ENCODE measurements at places on chromosomes 6 and 20. TPM values are rescaled to one million over a fixed set of nuclear protein-coding genes. Genes with fewer than 3 reads are reported as not detected.
A peak's percentile ranks its signal among the peaks of the same experiment; 100 is the strongest.

DNA sequence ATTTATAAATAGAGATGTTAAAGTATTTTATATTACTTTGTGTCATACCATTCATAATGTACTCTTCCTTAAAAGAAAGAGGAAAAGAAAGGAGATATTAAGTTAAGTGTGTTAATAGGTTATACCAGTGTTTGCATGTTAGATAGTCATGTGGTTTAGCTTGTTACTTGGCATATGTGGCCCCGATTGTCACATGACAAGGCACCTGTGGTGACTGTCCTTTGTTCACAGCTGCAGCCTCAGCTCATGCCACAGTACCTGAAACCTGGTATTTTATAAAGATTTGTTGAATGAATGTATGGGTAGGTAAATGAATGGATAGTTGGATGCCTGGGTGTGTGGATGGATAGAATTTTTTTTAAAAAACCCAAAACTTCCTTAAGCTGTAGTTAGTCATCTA lies 306.1 kb upstream of the FLRT3 start:
- DNase-seq = no peak

- no peak for DNase-seq
Measured at GRCh38 chr6:30348957-30349356, 4.0 kb downstream of the RPP21 start.

- DNase-seq = peak; percentile 47
Measured at GRCh38 chr6:34243131-34243771, 5.6 kb downstream of the SMIM29 start.

Gene COL10A1
- total RNA-seq = not detected

DNA sequence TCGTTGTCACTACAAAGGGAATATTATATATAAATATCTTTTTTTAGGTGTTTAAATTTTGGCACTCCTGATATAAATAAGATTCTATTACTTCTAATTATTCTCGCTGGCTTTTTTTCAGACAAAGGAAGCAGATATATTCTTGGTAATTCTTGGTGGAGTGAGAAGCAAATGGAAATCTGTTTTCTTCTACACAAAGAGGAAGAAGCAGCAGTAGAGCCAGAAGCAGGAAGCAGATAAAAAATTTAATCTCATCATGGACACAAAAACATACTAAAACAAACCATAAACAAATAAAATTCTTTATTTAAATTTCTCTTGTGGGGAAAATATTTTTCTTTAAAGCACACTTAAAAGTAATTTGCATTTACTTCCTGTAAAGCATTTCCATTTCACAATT lies 3.7 kb upstream of the KIAA0319 start:
- no peak for DNase-seq

DNA sequence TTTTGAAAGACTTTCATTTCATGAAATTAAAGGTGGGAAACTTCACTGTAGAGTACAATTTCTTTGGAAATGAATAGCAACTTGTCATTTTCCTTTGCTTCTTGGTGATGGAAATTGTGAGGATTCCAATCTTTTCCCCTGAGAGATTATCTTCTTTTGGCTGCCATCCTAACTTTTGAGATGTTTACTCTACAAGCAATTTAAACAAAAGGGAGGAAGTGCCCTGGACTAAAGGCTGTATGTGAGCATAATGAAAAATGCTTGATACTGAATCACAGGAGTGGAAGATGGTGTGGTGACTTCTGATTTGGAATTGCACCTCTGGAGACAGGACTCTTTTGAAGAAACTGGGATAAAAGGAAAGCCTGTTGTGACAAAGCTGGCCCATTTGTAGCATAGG lies 43.1 kb upstream of the JAG1 start:
- no peak for DNase-seq

Gene LRRC1
- total RNA-seq = 3.6 TPM

DNA sequence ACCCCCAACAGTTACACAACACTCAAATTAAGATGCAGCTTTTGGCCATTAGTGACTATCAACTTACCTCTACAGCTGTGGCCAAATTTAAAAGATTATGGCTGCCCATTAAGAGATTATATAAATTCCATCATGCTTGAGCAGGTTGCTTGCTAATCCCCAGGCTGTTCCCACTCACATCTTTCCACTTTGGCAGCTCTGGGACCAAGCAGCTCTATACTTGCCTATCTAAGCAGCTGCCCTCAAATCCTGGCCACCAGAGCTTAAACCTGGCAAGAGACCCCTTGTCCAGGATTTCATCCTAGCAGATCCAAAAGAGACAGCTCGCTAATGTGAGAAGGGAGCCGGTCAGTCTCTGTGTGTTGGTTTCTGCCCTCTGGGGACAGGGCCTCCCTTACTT lies 127.9 kb downstream of the SLC23A2 start:
- DNase-seq = no peak

Data from activated T-cell treated with anti-CD3 and anti-CD28 coated beads, Interleukin-2, amount 50 U/mL, for 72 hours (primary cell).